Upper lobe of right lung (tissue), 1 donor: ENCODE measurements at places on chromosomes 4 and X.

GRCh38 chr4:2301806-2302205 lies 39.9 kb upstream of the MXD4 start:
- no peak for DNase-seq
- H3K27ac ChIP-seq, result no peak overlapping the region
- no peaks in the 10 kb centered on the region for H3K27me3 ChIP-seq
- H3K36me3 ChIP-seq, result no peaks in the 10 kb centered on the region

DNA sequence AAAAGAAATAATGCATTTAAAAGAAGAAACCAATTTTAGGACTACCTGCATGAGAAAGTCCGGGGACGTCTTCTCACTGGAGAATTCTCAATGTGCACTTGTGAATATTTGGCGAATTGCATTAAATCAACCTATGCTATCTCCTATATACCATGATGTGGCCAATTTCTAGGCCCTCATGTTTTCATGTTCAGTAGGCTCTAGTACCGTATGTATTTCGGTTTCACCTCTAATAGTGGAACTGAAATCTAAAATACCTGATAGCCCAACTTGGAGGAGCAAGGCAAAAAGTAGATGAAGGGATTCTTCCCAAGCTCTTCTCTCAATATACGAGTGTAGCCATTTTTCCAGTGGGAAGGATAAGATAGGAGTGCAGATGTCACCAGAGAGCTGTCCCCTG lies 11.4 kb upstream of the FGF2 start:
- no peaks in the 10 kb centered on the region for H3K27me3 ChIP-seq
- no peaks in the 10 kb centered on the region for H3K36me3 ChIP-seq
- H3K4me1 ChIP-seq, result no peaks in the 10 kb centered on the region
- no peak overlapping the region for H3K27ac ChIP-seq
- DNase-seq, result no peak

GRCh38 chr4:84481077-84481859 lies 17.8 kb downstream of the NKX6-1 start:
- DNase-seq, result no peak
- H3K36me3 ChIP-seq, result no peaks in the 10 kb centered on the region
- H3K27me3 ChIP-seq, result peaks cover 77% of the 10 kb centered on the region
- H3K4me3 ChIP-seq, result no peak overlapping the region
- H3K27ac ChIP-seq, result no peak overlapping the region

DNA sequence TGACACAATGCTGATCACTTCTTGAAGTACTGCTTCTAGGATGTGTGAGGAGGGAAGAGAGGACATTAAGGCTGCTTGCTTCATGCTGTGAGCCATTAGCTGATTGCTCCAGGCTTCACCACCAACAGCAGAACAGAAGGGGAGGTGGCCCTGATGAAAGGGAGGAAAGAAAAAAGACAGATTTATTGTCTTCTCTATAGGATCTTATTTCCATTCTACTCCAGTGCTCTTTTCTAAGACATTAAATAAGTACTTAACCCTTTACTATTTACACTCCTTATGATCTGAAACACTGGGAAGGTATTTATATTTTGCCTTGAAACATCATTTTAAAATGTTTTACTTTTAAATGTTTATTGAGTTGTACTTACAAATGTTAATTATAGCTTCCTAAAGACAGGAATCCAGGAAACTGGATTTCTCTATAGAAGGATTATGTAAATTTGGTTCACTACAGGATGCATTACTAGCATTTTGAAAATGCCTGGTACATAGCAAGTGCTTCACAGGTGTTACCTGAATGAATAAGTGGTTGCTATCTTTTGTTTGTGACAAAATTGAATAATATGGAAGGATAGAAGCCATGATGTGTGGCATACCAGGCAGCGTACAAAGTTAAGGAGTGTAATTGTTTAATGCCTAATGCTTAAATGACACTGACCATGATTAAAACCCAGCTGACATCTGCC lies 680.9 kb upstream of the ATOH1 start:
- H3K4me1 ChIP-seq, result no peaks in the 10 kb centered on the region
- no peaks in the 10 kb centered on the region for H3K36me3 ChIP-seq
- H3K27me3 ChIP-seq, result no peaks in the 10 kb centered on the region
- no peak overlapping the region for H3K27ac ChIP-seq

DNA sequence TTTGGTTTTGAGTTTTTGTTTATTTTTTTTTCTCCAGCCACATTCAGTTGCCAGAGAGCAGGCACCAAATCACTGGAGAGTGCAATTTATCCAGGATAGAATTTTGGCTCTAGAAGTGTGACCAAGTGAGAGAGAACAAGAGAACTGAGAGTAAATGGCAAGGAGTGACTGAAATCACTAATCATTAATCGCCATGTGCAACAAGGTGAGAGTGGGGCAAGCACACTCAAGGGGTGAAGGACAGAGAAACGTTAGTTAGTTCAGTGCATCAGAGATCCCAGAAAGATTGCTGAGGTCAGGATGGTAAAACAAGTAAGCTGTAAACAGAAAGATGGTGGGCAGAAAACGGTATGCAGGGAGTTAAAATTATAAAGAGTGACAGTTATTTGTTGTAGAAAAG lies 17.8 kb upstream of the ASIC5 start:
- no peak overlapping the region for H3K4me3 ChIP-seq
- H3K27me3 ChIP-seq, result no peaks in the 10 kb centered on the region
- no peak for DNase-seq
- H3K36me3 ChIP-seq, result no peaks in the 10 kb centered on the region
- H3K4me1 ChIP-seq, result no peaks in the 10 kb centered on the region
- no peak overlapping the region for H3K27ac ChIP-seq

- no peak overlapping the region for H3K4me3 ChIP-seq
- peaks cover 5% of the 10 kb centered on the region for H3K4me1 ChIP-seq
- no peak overlapping the region for H3K27ac ChIP-seq
- no peak for DNase-seq
Observed at GRCh38 chrX:18981124-18981807, 2.6 kb downstream of the PHKA2 start.

DNA sequence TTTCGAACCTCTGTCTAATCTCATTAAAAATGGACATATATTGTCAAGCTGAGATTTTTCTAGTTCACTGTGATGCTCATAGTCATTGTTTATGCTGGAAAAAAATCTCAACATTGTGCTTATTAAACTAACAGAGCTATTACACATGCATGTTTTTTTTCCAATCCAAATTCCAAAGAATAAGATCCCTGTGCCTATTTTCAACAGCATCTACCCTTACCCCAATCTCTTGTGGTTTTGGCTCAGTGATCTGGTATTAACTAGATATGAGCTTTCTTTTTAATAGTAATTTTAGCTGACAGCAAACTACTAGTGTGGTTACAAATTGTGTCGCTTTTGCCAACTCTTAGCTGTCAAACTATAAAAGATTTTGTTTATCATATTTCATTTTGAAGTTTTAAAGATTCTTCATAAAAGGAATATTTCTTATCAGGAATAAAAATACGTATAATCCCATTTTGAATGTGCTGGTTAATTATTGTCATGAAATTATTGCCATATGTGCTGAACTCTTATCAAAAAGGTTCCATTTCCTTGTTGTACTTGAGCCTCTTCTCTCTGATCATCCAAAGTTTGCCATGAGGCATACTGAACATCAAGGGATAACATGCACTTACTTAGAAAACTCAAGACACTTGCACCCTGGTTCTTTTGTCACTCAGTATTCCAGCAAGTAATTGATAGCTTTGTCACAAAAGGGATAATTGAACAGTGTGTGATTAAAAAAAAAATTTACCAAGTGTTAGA lies 241.2 kb downstream of the ARHGAP24 start:
- H3K4me3 ChIP-seq, result no peak overlapping the region
- no peaks in the 10 kb centered on the region for H3K27me3 ChIP-seq
- H3K4me1 ChIP-seq, result no peaks in the 10 kb centered on the region
- H3K27ac ChIP-seq, result no peak overlapping the region
- H3K36me3 ChIP-seq, result no peaks in the 10 kb centered on the region
- no peak for DNase-seq

DNA sequence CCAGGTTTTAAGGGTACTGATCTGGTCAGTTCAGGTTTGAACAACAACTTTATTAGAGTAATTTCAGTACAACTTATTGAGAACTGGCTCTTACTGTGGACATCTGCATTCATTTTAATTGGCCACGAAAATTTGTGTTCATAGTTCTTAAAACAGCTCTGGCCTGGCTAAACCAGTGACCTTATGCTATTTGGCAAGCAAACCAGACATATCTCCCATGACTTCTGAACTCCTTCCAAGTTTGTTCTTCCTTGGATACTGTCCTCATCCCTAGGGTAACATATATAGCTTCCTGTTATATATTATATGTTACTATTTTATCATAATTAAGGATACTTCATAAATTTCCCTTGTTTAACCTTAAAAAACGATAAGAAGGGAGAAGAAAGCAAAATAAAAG lies 841.9 kb downstream of the TRAM1L1 start:
- DNase-seq, result no peak
- no peak overlapping the region for H3K27ac ChIP-seq
- H3K4me1 ChIP-seq, result no peaks in the 10 kb centered on the region
- H3K36me3 ChIP-seq, result no peaks in the 10 kb centered on the region
- no peaks in the 10 kb centered on the region for H3K27me3 ChIP-seq

- no peak overlapping the region for H3K4me3 ChIP-seq
- peaks cover 29% of the 10 kb centered on the region for H3K4me1 ChIP-seq
- H3K27me3 ChIP-seq, result no peaks in the 10 kb centered on the region
- H3K27ac ChIP-seq, result no peak overlapping the region
Observed at GRCh38 chr4:675980-676870, 1.9 kb downstream of the MYL5 start.

DNA sequence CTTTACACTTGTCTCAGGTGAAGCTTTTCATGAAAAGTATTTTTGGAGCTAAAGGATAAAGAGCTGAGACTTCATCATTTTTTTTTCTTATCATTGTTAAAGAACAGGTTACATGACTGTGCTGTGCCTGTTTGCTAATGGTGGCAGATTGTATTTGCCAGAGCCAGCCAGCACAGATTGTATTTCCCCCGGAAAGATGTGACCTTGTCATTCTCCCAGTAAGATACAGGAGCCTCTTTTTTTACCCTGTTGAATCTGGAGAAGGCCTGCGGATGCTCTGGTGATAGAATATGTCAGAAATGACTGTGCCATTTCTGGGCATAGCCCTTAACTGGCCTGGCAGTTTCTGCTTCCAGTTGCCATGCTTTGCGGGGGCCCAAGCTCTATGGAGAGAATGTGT lies 91.9 kb downstream of the GPRIN3 start:
- H3K27me3 ChIP-seq, result no peaks in the 10 kb centered on the region
- H3K4me3 ChIP-seq, result no peak overlapping the region
- H3K27ac ChIP-seq, result no peak overlapping the region
- no peaks in the 10 kb centered on the region for H3K36me3 ChIP-seq

DNA sequence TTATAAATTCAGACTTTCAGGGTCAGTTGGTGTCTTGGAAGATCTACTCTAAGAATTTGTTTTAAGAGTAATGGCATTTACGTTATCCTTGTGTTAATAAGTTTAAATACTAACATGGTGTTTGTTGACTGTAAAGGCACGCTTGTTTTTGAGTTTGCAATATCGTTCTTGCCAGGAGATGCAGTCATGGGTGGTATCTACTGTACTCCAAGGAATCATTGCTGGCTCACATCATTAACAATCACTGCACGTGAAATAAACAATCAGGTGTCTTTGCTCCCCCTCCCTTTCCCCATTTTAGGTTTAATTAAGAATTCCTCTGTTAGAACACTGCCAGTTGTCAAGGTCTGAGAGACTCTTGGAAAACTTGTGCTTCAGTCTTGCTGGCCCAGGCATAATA lies 1.6 kb downstream of the HHIP start:
- H3K4me1 ChIP-seq, result peaks cover 7% of the 10 kb centered on the region
- peaks cover 33% of the 10 kb centered on the region for H3K27me3 ChIP-seq
- H3K4me3 ChIP-seq, result peak overlapping the region; percentile 50
- no peaks in the 10 kb centered on the region for H3K36me3 ChIP-seq

GRCh38 chr4:158722291-158722916 lies 792 bp downstream of the PPID start:
- no peaks in the 10 kb centered on the region for H3K27me3 ChIP-seq
- DNase-seq, result no peak
- H3K27ac ChIP-seq, result peak overlapping the region; percentile 92
- peak overlapping the region; percentile 86 for H3K4me3 ChIP-seq
- peaks cover 12% of the 10 kb centered on the region for H3K4me1 ChIP-seq
- H3K36me3 ChIP-seq, result peaks cover 32% of the 10 kb centered on the region

DNA sequence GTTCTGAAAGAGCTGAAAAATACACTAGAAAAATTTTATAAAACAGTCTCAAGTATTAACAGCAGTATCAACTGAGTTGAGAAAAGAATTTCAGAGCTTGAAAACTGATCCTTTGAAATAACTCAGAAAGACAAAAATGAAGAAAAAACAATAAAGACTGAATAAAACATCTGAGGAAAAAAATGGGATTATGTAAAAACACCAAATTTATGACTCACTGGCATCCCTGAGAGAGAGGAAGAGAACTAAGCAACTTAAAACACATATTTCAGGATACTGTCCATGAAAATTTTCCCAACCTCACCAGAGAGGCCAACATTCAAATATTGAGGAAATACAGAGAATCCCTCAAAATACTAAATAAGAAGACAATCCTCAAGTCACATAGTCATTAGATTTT lies 22.9 kb downstream of the PABPC4L start:
- no peaks in the 10 kb centered on the region for H3K36me3 ChIP-seq
- H3K27me3 ChIP-seq, result no peaks in the 10 kb centered on the region
- no peaks in the 10 kb centered on the region for H3K4me1 ChIP-seq
- no peak overlapping the region for H3K4me3 ChIP-seq

DNA sequence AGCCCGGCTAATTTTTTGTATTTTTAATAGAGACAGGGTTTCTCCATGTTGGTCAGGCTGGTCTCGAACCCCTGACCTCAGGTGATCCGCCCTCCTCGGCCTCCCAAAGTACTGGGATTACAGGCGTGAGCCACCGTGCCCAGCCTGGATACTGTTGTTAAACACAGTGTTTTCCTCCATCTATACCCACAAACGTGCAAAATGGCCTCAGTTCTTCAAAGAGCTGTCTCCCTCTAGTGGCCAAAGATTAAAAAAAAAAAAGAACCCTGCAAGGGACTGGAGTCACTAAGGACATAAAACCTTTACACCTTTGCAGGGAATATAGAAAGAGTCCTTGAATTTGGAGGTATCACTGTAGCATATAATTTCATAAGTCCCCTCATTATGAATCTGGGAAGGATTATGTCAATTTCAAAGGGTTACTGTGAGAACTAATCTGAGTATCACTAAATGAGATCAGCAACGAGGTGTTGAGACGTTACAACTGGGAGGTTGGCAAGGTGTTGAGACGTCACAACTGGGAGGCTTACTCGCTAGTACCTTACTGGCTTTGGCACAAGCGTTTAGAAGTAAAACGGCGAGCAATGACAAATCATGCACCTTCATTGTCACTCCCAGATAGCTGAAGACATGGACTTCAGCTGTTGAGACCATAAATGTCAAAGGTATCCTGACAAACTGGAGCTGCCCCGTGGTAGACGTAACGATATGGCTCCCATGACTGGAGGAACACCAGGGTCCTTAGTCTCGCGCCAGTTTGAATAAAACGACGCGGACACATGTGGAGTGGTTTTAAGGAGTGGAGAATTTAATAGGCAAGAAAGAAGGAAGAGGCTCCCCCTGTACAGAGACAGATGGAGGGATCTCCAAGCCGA lies 33.4 kb upstream of the ENPP6 start:
- no peaks in the 10 kb centered on the region for H3K4me1 ChIP-seq
- no peak overlapping the region for H3K27ac ChIP-seq
- no peaks in the 10 kb centered on the region for H3K36me3 ChIP-seq
- no peaks in the 10 kb centered on the region for H3K27me3 ChIP-seq
- DNase-seq, result no peak
